ENCODE measurements at places on chromosomes 3 and 15.

GRCh38 chr3:197224034-197224444 lies 74.4 kb downstream of the DLG1 start:
- no peak for DNase-seq

DNA sequence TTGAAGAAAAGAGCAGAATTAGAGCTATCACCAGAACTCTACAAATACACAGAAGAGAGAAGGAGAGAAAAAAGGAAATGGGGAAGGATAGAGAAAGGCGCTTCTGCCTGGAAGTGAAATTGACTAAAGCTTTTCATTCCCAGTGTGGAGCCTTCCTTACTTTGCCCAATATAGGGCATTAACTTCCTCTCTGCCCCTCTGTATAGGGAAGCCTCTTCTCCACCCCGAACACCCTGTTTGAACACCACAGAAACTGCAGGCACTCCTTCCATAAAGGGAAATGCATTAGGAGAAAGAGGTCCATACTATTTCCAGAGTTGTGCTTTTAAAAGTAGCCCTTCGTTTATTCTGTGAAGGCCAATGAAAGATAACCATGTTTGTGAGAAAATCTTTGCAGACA lies 248.5 kb downstream of the RAP2B start:
- DNase-seq: no peak

GRCh38 chr3:190404715-190405114 lies 16.8 kb downstream of the CLDN16 start:
- no peak for DNase-seq

DNA sequence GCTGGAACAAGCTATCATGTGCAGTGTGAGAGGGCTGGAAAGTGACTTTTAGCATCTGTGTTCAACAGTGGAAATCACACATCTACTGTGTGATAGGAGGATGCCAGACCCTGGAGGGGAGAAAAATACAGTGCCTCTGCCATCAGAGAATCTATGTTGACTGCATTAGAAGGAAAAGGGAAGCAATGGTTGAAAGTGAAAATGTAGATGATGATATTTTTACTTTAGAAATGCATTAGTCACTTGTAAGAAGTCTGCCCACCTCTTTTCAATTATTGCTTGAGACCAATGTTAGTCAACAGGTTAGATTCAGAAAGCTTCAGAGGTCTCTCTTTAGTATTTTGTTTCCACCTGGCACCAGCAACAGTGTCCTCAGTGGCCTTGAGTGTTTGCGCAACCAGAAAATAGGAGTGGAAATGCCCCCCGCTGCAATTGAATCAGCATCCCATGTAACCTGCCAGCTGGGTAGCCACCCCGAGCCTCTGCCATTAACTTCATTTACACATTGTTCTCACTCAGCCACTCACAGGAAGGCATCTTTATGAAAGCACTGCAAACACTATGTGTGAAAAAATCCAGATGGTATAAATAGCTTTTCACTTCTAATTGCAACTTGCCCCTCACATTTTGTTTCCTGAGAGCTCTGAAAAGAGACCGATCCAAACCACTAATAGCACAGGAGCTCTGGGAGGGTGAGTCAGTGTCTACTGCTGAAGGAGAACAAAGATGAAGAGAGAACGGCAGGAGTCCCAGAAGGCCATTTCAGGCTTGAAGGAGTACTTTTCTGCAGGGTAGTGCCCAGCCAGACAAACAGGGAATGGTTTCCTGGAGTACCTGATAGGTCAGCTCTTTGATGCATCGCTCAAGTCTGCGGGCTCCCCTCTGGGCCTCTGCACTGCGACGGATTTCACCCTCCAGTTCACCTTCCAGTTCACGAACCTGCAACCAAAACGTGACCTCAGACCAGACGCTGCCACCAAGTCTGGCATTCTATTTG lies 92.1 kb downstream of the HHLA2 start:
- DNase-seq: no peak

GRCh38 chr15:96551196-96551595 lies 220.7 kb downstream of the NR2F2 start:
- no peak for DNase-seq

- DNase-seq: no peak
These were observed 5.9 kb upstream of the RPS27L start for GRCh38 chr15:63163217-63163616.

DNA sequence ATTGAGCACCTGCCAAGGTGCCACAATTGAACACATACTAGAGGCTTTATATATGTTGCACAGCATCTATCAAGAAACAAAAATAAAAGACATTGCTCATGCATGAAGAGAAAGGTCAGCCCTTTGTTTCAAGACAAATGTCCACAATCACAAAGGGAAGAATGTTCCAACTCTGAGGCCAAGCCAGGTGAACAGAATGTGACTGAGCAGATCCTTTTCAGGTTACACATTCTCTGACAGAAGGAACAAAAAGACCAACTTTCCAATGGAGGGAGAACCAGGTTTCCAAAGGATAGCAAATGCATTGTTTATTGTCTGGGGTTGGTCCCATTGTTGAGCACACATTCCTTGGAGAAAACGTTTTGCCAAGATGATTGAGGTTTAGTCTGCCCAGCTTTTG lies 50.2 kb upstream of the FAM174B start:
- DNase-seq: no peak

GRCh38 chr3:73453666-73454065 lies 171.1 kb downstream of the PDZRN3 start:
- no peak for DNase-seq

GRCh38 chr15:37103475-37104423 lies 3.4 kb upstream of the MEIS2 start:
- DNase-seq: no peak

DNA sequence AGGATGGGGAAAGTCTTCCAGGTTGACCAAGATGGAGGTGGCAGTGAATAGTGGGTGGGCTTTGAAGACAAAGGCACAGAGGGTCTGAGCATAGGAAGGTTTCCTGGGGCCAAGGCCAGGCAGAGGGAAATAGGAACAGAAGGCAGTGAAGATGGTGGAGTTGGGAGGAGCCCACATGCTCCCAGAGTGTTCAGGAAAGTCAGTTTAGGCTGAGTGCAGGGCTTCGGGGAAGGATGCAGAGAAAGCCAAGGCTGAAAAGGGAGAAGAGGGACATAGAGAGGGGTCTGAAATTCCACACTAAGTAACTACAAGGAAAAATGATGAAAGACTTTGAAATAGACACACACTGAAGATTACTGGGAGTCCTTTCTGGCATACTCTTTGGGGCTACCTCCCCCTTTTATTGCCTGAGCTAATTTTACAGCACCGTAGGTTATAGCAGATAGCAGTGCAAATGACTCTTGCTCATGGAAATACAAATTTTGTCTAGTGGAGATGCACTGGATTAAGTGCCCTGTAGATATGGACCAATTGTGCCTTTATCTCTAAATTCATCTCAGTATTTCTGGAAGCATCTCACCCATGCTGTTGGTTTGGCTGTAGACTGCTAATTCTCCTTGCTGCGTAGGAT lies 3.8 kb downstream of the CX3CR1 start:
- no peak for DNase-seq

- DNase-seq: no peak
These were observed 27.7 kb downstream of the MBNL1 start for GRCh38 chr3:152296382-152296781.

- no peak for DNase-seq
These were observed 186.0 kb upstream of the LPP start for GRCh38 chr3:187967993-187968392.

DNA sequence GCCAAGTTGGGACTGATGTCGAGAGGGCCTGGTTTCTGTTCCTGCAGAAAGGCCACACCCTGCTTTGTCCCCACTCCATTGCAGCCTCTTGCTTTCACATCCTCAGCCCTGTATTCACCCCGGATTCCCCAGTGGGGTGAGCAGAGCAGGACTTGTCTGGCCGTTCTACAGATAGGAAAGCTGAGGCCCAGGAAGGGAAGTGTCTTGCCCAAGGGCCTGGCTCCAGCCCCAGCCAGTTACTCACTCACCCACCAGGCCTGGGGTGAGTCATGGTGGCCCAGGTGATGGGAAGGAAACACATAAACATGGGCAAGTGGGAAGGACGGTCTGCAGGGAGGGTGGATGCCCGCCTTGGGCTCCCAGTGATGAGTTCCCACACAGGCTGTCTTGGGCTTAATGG lies 6.1 kb upstream of the DUSP7 start:
- no peak for DNase-seq
